ENCODE measurements at places on chromosomes 6 and 20. TPM values are rescaled to one million over a fixed set of nuclear protein-coding genes. Genes with fewer than 3 reads are reported as not detected.
A peak's percentile ranks its signal among the peaks of the same experiment; 100 is the strongest.

DNA sequence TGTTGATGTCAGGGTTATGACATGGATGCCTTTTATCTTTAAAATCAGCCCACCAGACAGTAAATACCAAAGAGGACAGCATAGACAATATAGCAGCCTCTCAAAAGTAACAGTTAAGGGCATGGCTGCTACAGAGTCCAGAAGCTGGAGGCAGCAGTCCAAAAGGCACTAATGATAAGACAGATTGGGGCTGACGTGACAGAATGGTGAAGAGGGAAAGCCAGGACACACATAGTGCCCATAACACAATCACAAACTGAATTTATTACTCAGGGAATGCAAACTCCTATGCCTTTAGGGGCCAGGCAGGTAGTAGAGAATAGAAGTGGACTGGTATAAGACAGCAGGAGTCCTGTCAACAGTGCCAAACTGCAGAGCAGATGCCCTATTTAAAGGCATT, 40.7 kb downstream of the TP53INP2 start:
- no peak for DNase-seq

GRCh38 chr6:112286010-112286409, 31.6 kb upstream of the LAMA4 start:
- DNase-seq, result peak; percentile 44

- no peak for DNase-seq
These were observed 167.8 kb downstream of the JARID2 start for GRCh38 chr6:15413466-15414234.

DNA sequence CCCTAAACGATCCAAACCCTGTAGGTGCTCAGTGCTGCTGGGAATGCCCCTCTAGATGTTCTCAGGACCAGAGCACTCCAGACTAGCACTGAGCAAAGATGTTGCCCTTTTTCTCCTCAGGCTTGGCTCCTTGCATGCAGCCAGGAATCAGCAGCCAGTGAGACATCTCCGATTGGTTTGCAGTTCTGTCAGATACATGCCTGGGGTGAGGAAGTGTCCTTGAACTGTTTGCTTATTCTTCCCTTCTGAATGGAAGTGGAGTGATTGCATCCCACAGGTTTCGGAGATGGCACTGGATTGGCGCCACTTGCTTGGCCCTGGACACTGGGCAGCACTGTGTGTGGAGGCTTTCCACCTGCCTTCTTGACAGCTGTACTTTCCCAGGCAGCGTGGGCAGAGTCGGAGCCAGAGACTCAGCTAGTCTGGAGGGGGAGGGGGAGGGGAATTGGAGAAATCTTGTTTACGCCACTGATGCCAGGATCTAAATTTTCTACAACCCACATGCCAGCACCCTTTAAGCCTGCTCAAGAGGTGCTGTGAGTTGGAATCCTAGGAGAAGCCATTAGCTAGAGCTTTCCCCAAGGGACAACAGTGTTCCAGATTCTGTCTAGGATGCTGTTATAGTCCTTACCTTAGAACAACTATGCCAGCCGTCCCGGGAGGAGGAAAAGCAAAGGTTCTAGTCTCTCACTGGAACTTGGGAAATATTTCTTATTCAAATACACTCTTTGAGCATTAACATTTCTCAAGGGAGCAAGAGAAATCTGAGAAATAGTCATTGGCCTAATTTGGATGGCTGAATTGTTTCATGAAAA, 49.2 kb upstream of the SASH1 start:
- DNase-seq, result no peak

GRCh38 chr6:24796616-24797290, 2.0 kb downstream of the ARMH2 start:
- DNase-seq, result no peak

DNA sequence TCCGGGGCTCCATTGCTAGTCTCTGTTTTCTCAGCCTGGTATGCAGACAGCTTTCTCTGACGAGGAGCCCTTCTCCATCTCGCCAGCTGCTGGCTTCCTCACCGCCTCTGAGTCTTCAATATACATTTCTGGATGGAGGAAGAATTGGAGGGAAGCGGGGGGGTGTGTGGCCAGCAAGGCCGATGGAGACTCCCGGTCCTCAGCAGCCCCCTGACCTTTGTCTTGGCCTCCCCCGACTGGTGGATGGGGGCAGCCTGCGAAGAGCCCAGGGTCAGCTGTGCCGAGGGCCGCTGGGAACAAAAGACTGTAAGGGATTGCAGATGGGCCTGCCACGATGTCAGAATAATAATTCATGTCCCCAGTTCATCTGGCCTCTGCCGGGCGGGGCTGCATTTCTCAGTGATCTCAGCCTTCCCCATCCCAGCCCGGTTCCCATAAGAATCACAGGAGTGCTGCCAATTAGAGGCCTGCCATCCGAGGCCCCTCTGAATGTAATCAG, 54.3 kb upstream of the STX16 start:
- DNase-seq, result no peak

DNA sequence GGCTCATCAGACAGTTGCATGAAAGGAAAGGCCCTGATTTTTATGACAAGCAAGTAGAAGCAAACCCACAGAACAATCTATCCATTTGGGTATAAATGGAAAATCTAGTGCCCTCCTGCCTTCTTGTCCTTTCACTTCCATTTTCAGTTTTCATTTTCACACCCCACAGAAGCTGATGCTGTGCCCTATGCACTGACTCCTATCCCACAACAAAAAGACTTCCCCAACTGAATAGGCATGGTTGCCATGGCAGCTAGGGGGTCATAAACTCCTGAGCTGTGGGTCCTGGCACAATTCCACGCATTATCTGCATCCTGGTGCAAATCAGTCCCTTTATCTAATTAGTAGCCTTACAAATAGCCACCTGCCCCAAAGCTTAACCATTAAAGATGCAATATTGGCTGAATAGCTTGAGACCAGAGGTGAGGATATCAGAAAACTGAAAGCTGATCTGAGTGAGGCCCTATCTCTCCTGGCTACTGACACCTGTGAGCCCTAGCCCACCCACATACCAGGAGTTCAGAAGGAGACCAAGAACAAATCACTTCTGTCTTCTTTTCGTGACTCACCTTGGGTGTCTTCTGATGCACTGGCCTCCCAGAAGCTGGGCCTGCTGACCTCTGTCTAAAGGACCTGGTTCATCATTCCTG, 34.9 kb upstream of the HEY2 start:
- no peak for DNase-seq

DNA sequence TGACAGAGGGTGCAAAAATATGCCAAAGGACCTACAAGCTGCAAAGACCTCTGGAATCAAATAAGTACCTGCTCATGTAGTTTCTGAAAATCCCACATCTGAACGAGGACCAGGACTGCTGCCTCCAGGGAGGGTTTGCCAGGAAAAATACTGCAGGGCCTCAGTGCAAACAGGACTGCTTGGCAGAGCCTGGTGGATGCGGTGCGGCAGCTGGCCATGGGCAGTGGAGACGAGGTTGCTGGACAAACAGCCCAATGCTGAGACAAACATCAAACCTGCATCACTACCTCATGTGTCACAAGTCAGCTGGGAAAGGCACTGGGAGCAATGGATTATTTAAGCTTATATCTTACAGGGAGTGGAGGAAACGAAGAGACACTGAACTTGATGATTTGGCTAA, 238.8 kb downstream of the PAX1 start:
- no peak for DNase-seq

DNA sequence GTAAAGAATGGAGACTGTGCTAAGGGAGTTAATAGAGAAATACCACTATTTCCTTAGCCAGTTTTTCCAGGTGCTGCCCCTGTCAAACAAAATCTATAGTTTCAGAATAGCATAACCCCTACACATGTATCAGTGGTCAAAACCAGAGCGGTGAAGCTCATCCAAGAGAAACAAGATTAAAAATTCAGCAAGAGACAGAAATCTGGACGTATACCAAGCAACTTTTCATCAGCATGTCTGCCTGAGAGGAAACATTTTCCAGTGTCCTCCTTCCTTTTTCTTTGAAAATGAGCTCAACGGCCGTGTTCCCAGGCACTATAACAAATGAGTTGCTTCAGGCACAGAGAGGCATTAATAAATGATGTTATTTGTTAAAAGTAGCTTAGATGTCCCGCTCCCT, 416.5 kb downstream of the BCKDHB start:
- no peak for DNase-seq

DNA sequence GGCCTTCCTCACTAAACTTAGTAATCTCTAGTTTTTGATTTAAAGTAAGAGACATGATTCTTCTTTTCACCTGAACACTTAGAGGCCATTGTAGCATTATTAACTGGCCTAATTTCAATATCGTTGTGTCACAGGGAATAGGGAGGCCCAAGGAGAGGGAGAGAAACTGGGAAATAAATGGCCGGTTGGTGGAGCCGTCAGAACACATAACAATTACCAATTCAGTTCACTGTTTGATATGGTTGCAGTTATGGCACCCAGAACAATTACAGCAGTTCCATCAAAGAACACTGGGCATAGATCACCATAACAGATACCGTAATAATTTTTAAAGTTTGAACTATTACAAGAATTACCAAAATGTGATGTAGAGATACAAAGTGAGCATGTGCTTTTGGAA, 9.1 kb upstream of the GLYATL3 start:
- no peak for DNase-seq

GRCh38 chr6:97110149-97110548, 172.9 kb downstream of the MMS22L start:
- DNase-seq, result no peak

GRCh38 chr6:96194675-96195074, 178.9 kb downstream of the FUT9 start:
- DNase-seq, result no peak

- DNase-seq, result no peak
These were observed 928.9 kb downstream of the TFAP2A start for GRCh38 chr6:9485992-9486391.

DNA sequence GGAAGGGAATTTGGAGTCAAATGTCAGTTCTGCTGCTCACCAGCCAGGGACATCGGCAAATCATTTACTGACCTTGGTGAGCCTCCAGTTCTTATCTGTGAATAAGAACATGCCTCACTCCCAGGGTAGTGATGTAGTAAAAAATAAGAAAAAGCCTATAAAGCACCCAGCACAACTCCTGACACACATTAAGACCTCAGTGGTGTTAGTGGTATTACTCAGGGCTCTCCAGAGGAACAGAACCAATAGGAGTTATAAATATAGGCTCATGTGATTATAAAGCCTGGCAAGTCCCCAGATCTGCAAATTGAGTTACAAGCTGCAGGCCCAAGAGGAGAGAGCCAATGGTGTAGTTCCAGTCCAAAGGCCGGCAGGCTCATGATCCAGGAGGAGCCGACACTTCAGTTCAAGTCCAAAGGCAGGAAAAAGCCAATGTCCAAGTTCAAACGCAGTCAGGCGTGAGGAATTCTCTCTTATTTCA, 71.3 kb upstream of the EYA2 start:
- no peak for DNase-seq

DNA sequence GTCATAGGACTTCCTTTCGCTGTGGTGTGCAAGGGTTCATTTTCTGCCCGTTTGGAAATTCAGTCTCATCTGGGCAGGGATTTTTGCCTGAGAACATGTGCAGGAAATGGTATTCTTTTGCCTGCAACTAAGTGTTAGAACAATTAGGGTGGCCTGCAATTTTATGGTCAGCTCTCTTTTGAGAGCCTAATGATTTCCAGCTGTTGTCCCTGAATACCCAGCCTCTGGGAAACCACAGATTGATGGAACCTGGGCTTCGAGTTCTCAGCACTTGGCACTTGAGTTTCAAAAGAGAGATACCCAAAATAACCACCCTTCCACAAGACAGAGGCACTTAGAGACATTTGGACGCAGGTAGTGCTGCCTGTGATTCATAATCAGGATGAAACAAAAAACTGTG, 217.2 kb upstream of the FOXA2 start:
- no peak for DNase-seq

DNA sequence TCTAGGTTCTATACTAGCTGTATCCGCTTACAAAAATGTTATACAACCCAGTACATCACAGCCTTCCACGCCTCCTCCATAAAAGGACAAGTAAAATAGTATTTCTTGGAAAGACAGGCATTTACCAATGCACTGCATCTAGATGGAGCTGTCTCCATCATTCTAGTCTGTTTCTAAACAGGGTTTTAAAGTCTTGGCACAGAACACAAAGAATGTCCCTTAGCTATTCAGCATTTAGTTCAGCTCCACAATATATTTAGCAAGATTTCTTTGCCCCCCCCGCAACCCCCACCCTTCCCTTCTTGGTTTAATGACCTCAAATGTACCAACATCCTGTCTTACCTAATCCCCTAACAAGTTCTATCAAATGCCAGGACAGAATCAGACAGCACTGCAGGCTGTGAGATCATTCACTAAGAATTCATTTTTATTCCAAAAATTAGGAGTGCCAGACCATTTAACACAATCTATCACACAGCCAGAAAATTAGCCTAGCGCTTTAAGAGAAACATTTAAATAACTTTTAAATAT, 198.6 kb downstream of the BACH2 start:
- DNase-seq, result peak; percentile 64

DNA sequence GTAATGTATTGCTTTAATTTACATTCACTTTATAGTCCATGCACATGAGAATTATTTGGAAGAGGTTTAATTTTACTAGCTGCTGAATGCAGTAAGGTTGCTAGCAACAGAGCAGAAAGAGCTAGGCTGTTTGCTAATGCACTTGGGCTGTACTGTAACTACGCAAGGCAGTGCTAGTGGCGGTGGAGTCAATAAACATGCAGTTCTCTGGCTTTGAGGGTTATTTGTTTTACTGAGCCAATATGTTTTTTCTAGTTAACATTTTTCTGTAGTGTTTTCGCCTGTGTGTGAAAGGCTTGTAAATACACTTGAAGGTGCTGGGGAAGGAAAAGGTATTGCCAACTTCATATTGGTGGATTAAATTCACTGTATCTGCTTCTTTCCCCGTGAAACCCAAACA, 112.8 kb downstream of the BTBD3 start:
- no peak for DNase-seq

Gene FAM184A
- 4.8 TPM for total RNA-seq

Gene PARD6B
- 26.0 TPM for total RNA-seq

Gene SLPI
- not detected for total RNA-seq

Gene KIF6
- 0.11 TPM for total RNA-seq

Gene NR2E1
- 2.1 TPM for total RNA-seq

Gene GID8
- total RNA-seq, result 25.3 TPM

Gene TCF21
- not detected for total RNA-seq

Gene CRISP3
- total RNA-seq, result not detected

Gene BMP6
- 0.80 TPM for total RNA-seq

Gene C4A
- 0.27 TPM for total RNA-seq

Gene ARMH2
- total RNA-seq, result not detected

Gene PI3
- total RNA-seq, result not detected

Gene PRDM1
- 0.86 TPM for total RNA-seq

Gene FAM217A
- total RNA-seq, result not detected

All from Daoy (cell line).